ENCODE measurements at places on chromosomes 2 and 18.

DNA sequence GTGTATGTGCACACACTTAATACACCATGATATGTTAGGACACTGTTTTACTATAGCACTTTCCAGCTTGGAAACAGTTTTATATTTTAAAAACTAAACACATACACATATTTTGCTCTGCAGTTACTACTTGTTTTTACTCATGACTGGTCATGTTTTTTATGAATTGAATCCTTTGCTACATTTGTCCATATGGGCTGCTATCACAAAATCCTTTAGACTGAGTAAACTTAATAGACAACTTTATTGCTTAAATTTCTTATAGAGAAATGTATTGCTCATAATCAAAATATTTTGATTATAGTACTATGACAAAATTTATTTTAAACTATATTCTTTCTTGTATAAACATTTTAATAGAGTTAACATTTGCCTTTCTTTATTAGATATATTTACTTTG, 314.8 kb downstream of the RBM43 start:
- DNase-seq: no peak

DNA sequence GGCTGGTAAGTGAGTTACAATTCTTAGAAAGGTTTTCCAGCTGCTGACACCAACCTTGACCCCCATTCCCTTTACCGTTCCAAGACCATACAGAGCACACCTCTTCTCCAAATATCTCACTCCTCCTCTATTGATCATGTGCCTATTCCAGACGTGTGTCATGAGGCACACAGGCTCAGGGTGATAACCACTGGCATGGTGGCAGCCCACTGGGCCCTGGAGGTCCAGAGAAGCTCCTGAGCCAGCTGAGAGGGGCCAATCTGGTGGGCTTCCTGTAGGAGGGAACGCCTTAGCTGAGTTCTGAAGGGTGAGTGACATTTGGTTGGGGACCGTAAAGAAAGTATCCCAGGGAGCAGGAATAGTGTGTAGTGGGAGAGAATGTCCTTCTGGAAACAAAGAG, 28.3 kb downstream of the ZAP70 start:
- DNase-seq: no peak

GRCh38 chr2:230828272-230828961, 36.3 kb upstream of the ITM2C start:
- DNase-seq: no peak

DNA sequence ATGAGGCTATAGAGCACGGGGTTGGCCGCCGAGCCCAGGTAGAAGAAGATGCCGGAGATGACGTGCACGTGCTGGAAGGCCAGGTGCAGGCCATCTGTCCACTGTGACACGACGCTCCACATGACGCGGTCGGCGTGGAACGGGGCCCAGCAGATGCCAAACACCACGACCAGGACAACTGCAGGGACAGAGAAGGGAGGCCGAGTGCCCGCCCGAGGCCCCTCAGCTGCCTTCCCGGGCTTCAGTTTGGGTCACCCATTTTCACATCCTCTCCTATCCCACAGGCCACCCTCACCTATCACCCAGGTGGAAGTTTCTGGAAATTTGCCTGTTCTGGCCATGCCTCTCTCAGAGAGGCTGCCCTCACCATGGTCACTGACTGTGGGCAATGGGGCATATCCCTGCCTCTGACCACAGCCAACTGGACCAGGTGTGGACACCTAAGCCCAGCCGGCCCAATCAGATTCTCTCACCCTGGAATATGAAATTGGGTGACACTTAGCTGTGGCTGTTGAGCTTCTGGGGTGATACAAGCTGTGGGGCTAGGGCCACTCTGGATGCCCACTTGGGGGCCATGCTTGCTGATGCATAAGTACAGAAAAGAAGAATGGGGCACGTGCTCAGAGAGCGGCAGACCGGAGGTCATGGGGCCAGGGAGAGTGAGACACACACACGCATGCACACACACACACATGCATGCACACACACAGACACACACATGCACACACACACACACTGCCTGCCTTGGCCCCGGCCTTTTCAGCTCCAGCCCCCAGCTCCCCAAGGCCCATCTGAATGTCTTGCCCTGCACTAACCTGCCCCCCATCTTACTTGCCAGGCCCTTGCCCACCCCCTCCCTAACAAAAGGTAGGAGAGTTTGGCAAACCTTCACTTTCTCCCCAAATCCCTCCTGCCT, 4.7 kb downstream of the NMUR1 start:
- no peak for DNase-seq

- DNase-seq: no peak
Measured at GRCh38 chr2:69169655-69170389, 156.8 kb downstream of the ANTXR1 start.

- no peak for DNase-seq
Measured at GRCh38 chr18:44811572-44812125, 131.0 kb downstream of the SETBP1 start.

- no peak for DNase-seq
Measured at GRCh38 chr18:79693561-79694205, 14.1 kb downstream of the CTDP1 start.

- DNase-seq: no peak
Measured at GRCh38 chr2:72952110-72952823, 34.9 kb downstream of the EMX1 start.

- DNase-seq: no peak
Measured at GRCh38 chr2:96409820-96410164, 74.2 kb downstream of the NCAPH start.

DNA sequence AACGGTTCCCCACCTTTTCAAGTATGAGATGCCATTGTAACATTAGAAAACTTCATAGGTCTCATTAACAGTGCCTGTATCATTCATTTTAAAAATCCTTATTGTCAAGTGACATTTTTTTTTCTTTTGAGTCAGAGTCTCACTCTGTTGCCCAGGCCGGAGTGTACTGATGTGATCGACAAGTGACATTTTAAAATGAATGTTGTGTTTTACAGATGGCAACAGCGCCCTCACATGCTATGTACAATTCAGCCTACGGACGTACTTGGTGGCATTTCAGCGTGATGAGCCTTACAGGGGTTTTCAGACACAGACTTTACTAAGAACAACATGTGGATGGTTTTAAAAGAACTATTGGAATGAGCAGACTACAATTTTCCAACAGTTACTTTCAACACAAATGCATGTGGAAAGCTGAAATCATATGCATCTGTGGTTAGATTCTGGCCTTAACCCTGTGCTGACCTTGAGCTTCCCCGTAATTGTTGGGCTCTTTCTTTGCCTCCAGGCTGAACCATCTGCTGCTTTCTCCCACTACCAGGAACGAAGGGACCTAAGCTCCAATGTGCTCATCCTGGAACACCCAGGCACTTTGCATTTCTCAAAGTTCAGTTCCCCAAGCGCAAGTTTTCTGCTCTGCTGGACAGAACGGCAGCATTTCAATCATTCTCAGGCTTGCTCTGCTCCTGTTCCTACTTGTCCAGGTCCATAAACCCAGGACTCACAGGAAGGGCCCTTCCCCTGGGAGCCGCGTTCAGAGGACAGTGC, 119.9 kb upstream of the NDUFV2 start:
- peak; percentile 13 for DNase-seq

- no peak for DNase-seq
Measured at GRCh38 chr2:232432598-232433184, 23.3 kb upstream of the ALPI start.

DNA sequence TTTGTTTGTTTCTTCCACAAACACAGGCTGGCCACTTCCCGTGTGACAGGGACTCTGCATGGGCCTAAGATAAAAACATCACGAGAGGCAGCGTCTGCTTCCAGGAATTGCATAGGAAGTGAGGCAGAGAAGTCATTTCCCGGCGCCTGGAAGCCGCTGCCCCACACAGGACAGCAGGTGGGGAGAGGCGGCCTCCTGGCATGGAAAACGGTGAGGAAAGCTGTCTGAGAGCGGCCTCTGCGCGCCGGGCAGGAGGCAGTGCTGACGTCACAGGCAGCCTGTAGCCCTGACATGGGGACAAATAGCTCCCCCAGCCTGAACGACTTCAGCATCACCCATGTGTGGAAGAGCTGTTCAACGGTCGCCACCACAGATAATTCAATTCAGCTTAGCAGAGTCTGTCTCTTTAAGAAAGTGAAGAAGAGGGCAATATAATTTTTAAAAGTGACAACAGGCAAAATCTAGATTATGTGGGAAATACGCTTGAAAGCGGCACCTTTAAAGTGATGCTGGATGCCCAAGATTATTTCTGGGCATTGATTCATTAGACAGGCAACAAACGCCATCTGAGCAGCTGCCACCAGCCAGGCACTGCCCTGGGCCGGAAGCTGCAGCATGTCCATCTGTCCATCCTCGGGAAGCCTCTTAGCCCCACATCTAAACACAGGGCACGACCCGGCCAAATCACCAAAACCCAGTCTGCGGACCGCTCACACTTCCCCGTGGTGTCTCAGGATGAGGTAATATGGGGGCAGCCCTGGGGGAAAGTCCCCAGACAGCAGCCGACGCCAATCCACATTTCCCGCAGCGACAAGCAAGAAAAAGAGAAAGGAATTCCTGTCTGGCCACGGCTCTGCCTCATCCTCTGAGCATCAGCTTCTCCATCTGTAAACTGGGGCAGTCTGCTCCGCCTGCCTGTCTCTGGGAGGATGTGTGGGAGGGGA, 138.9 kb downstream of the PXDN start:
- no peak for DNase-seq

Measured in NCI-H2081 treated with DMSO at 0.1 percent for 48 hours (cell line).